ENCODE measurements at places on chromosomes 16 and 17.

- DNase-seq = peak; percentile 87
Observed at GRCh38 chr17:49193513-49194296, 16.7 kb downstream of the GNGT2 start.

DNA sequence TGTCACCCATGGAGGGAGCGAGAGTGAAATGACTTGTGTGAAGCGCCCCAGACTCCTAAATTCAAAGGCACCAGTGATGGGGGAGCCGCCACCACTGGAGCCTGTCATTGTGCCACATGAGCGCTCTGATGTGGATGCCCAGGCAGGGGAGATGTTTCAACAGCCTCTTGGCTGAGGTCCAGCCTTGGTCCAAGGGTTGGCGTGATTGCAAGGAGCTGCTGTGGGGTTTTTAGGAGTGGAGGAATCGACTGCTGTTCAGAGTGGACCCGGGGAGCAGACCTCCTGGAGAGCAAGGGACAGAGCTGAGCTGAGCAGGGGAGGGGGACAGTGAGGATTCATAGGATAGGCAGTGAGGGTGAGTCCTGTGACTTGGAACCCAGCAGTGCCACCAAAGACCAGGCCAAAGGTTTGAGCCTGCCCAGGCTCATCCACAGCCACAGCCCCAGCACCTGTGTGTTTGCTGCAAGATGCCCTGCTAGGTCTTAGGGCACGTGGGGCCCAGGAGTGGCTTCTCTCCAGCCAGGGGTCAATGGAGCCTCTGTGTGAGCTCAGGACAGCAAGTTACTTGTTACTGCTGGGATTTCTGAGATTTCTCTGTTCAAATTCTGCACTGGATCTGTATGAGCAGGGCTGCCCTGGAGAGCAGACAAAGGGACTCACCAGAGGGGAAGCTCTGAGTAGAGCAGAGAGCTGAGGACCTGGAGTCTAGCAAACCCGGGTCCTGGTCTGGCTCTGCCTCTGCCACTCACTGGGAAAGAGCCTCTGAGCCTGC lies 20.3 kb downstream of the RHBDL3 start:
- peak; percentile 62 for DNase-seq

DNA sequence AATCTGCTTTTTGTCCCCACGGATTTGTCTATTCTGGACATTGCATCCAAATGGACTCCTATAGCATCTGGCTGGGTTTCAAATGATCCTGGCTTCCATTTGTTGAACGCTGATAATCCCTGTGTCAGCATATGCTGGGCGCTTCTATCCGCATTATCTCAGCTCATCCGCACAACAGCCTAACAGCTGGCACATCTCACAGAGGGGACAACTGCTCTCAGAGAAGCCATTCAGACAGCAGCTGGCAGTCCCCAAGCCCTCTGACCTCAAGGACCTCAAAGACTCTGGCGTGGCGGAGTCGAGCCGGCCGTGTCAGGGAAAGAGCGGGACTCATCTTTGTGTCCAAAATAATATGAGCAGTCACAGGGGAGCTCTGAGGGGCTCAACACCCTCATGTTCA lies 82.3 kb downstream of the NT5M start:
- no peak for DNase-seq

DNA sequence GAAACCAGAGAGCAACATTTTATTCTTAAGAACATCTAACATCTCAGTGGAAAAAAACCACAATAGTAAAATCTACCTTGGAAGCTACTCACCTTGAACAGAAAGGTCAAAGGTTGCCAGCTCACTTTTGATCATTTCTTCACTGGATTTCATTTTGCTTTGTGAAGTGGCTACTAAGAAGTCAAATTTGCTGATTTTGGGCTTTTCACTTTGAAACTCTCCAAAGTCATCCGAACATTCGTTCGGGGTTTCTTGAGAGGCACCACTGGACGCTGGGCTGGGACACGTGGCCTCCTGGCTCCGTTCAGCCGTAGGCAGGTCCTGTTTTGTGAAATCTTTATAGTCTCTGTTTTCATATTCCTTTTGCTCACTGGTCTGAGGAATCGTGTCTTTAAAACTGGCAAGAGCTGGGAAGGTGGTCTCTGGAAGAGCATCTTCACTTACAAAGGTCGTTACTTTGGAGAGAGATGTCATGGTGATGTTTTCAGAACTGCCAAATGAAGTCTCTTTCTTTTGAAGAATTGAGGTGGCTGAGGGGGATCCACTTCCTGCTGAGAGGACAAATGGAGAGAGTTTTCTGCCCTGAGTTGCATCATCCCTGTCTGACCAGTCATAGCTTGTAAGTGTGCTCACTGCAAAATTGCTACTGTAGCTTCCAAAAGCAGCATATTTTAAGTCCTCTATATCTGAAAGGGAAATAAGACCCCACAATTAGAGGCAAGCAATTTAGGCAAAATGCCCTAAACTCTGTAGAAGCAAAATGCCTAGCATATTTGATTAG lies 52.4 kb downstream of the DUSP14 start:
- no peak for DNase-seq

DNA sequence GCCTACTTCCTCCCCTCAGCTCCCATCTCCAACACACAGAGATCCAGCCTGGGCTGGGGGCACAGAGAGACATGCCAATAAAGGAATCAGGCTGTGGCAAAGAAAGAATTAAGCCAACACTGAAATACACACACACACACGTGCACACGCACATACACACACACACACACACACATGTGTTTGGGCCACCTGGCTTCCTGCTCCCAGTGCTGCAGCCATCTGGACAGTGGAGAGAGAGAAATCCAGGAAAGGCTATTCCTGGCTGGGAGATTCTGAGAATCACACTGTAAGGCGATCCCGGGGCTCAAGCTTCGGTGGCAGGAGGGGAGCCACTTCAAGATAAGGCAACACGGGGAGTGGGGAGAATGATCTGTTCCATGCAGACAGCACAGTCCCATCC lies 72.4 kb downstream of the NOG start:
- DNase-seq = no peak
